HT1080 (cell line): ENCODE measurements at places on chromosomes 12 and 14. TPM values are rescaled to one million over a fixed set of nuclear protein-coding genes. Genes with fewer than 3 reads are reported as not detected.
A peak's percentile ranks its signal among the peaks of the same experiment; 100 is the strongest.

The IGF1 gene
- total RNA-seq = not detected in 2 replicates

- DNase-seq = no peak
Observed at GRCh38 chr14:53016491-53016890, 65.6 kb upstream of the FERMT2 start.

The KRT75 gene
- not detected in 2 replicates for total RNA-seq

- DNase-seq = no peak
Observed at GRCh38 chr12:120101182-120101581, 15.4 kb downstream of the RAB35 start.

DNA sequence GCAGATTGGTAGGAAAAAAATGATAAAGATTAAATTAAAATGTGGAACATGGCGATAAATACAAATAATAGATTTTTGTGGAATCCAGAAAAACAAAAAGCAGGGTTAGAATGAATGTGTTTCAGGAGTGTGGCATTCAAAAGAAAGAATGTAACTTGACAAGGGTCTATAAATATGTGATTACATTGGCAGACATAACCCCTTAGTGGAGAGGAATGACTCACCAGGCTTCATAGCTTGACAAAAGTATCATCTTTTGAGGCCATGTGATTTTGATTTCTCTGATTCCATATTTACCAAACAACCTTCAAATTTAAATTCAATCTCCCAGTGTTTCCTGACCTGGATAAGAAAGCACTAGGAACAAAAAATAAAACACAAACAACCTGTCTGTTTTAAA is 24.4 kb upstream of the MGST1 start:
- DNase-seq = no peak

The SYCP3 gene
- not detected in 2 replicates for total RNA-seq

DNA sequence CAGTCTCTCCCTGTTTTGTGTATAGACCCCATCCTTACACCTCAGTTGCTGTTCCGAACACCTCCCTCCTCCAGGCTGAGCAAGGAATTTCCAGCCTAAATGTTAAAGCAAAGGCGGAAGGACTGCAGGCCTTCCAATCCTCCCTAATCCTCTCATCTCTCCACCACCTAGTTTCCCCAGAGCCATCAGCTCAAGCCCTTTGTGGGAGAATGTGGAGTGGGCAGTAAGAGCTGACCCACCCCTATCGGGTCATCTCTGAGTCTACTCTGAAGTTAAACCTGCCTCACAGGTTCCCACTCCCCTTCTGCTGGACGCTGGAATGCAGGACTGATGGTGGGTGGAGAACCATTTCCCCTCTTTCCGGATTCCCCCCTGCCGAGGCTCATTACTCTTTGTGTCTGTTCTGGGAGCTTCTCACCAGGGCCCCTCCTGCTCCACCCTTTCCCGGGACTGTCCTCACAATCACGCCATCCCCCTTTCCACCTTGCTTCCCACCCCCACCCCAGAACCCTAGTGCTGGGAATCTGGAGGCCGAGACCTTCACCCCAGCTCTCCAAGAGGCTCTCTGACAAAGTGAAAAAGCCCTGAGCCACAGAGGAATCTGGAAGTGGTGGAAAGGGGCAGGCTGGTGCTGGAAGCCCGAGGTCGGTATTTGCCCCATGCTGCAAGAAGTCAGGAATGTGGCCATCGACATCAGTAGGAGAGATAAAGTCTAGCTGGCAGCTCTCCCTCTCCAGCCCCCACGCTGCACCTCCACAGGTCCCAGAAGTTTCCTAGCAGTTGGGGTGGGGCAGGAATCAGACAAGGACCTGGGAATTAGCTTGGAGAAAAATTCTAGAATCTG is 3.3 kb upstream of the KRT18 start:
- DNase-seq = no peak

GRCh38 chr14:31414190-31414833 is 6.0 kb downstream of the HEATR5A start:
- peak; percentile 49 for DNase-seq

The ANKRD33 gene
- not detected in 2 replicates for total RNA-seq
